ENCODE measurements at places on chromosomes 3 and 15.

GRCh38 chr3:75781079-75781745 is 4.1 kb downstream of the ZNF717 start:
- peak; percentile 45 for DNase-seq

GRCh38 chr3:2889736-2890135 is 220.4 kb downstream of the IL5RA start:
- DNase-seq = no peak

DNA sequence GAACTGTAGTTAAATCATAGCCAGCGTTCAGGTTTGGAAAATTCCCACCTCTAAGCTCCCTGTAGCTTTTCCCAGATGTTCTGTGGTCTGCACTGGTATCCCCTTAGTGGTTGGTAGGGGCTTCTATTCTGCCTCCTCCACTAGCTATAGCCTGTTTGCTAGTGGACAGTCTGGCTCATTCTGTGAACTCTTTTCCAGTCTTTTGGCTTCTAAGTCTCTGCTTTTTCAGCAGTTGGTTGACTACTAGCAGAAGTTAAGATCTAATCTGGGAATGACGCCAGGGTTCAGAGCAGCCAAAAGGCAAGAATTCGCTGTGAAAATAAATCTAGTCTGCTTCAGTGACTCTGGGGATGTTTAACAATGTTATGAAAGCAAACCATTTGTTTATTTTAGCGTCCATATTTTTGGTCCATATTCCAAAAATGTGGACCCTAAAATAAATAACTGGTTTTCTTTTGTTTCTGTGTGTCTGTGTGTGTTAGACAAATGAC is 73.7 kb upstream of the WDR72 start:
- no peak for DNase-seq

- no peak for DNase-seq
These were observed 199.6 kb upstream of the CBLB start for GRCh38 chr3:106068381-106068780.

All from mammary epithelial cell (primary cell).